ENCODE measurements at places on chromosomes 5 and 9.

DNA sequence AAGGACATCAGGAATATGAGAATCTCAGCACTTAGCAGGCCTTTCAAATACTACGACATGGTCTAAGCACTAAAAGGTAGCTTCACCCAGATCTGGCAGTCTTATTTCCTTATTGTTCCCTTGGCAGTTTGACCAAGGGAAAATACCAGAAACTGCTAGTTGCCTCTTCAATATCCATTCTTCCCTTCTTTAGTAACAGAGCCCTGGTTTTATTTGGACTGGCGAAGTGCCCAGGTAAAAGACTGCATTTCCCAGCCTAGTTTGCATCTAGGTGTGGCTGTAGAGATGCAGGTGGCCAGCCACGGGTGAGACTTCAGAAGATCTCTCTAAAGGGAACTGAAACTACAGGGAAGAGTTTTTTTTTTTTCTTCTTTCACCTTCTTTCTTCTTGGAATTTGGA is 21.6 kb downstream of the DMRT2 start:
- no peak for DNase-seq

DNA sequence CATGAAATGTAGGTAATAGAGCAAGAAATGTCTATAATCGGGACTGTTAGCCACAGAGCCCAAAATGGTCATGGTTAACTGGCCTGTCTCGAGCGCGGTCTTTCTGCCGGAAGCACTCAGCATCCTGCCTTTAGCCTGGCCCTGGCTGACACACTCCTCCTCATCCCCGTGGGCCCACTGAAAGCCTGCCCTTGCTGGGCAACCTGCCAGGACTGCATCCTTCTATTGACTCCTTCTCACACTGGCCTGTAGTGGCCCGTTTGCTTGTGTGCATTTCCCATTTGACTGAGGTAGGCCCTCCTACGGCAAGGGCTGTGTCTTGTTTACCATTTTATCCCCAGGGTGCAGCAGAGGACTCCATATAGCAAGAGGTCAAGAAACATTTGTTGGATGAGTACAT is 215.7 kb downstream of the ATPSCKMT start:
- DNase-seq, result no peak

DNA sequence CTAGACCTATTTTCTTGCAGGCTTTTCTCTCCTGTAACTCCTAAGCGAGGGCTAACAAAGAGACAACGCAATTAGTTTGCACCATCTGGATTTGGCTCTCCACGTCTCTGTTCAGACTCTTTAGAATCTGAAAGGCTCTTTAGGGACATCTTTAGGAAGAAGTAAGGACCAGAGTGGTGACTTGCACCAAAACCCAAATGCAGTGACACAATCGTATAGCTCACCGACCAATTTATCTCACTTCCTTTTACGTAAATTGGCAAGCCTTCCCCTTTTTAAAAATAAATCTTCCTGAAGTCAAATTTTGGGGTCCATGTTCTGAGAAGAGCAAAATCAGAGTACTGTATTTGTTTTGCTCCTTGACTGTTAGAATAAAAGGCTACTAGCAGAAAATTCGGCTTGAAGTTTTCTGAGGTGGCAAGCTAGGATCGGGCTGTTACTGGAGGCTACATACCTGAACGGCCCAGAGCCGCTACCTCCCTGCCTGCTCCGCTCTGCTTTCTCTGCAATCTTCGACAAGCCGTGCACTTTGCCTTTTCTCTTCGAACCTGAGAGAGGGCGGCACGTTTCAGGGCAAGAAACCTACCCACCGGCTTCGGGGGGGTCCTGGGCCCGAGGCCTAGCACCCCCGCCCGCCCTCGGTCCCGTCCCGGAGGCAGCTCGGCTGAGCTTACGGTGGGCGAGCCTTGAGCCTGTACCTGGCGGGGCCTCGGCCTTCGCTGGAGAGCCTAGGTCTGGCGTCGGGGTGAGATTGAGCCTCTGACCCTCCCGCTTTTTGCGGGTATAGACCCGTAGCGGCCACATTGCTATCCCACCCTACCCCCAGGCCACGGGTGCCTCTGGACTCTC is 537 bp downstream of the MEIKIN start:
- no peak for DNase-seq

GRCh38 chr5:154058055-154059038 is 19.6 kb downstream of the MFAP3 start:
- DNase-seq, result peak; percentile 25

GRCh38 chr5:59351076-59351794 is 542.3 kb downstream of the PDE4D start:
- no peak for DNase-seq

- no peak for DNase-seq
These were observed 106.6 kb downstream of the ADAMTS16 start for GRCh38 chr5:5246736-5247135.

DNA sequence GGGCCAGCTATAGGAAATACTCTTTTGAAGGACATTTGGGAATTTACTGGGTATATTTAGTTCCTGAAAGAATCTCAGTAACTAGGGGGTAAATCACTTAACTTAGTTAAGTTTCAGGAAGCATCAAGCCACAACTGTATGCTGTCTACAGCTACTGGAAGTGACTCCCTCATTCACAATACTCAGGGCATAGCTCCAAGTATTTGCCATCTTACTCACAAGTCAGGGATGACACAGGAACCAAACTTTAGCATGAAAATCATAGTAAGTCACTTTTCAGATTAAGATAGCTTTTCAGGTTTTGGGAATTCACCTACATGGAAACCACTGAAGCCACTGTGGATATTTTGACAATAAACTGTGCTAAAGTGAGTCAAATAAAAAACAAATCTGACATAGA is 242.4 kb upstream of the ATP10B start:
- DNase-seq, result no peak

- DNase-seq, result no peak
These were observed 76.0 kb downstream of the ATPSCKMT start for GRCh38 chr5:10173716-10174115.
